NCI-H187 (cell line): ENCODE measurements at places on chromosomes 16 and 17.

DNA sequence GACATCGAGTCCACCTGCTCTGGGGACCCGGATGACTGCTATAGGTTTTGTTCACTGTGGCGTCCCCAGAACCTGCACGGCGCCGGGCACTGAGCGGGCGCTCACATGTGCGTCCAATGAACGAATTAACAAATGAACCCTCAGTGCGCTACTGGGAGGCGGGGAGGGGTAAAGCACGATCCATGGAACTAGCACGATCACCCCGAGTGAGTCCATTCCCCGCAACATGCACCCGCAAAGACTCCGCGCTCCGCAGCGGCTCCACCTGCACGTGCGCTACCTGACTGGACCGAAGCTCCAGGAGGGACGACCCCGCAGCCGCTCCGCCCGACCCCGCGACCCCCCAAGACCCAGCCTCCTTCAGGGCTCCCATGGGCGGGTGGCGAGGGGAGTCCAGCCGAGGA is 491 bp downstream of the TRAP1 start:
- no peak for DNase-seq

DNA sequence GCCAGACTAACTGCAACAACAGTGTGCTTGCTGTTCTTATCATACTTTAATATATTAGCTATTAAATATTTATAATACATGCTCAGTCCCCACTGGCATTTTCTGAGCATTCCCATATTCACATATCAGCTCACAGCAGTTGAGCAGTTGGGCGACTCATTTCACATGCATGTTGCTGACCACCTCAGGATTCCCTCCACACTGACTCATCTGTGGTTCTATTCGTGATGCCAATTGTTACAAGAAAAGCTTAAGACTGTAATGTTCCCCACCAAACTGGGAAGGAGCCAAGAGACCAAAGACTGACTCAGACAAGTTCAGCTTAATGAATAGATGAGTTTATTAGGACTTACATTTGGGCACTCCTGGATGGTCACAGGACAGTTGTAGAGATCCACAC is 100.3 kb upstream of the KIF2B start:
- no peak for DNase-seq

DNA sequence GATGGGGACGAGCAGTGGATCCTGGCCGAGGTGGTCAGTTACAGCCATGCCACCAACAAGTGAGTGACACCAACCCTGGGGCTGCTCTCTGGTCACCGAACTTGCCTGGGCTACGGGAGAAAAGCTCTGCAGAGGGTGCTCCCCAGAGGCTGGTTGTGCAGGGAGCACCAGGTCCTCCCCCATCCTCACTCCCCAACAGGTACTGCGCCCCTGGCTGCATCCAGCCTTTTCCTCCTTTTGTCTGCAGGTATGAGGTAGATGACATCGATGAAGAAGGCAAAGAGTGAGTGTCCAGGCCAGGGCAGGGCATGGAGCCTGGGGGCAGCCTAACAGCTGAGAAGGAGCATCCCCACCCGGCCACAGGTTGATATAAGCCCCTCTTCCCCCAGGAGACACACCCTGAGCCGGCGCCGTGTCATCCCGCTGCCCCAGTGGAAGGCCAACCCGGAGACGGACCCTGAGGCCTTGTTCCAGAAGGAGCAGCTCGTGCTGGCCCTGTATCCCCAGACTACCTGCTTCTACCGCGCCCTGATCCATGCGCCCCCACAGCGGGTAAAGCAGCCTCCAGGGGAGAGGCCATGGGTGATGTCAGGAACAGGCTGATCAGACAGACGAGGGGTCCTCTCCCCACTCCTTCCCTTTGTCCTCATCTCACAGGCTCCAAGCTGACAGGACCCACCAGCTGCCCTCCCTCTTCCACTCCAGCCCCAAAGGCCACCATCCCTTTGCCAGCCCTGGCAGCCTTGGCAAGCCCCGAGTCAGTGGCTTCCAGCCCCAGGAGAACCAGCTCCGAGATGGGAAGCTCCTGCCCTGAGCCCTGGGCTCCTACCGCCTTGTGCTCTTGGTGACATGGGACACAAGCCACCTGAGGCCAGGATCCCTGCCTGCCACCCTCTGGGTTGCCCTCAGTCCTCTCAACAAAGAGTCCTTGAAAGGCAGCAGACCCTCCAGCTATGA is 6.2 kb downstream of the SULT1A2 start:
- DNase-seq: no peak

DNA sequence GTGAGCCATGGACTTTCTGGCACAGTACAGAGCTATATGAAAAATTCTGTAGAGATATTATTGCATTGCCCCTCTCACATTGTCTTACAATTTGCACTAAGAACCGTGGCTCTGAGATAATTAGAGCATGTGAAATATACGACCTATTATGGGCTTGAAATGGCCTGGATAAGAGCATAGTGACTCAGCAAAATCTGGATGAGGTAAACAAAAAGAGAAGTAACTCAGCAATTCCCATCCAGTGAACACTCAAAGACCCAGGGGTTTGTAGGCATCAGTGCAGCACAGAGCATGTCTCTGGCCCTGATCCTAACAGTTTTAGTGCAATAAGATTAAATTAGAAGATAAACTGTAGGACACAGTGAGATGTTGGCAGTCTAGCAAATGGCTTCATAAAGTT is 317.2 kb upstream of the MYOCD start:
- DNase-seq: no peak

DNA sequence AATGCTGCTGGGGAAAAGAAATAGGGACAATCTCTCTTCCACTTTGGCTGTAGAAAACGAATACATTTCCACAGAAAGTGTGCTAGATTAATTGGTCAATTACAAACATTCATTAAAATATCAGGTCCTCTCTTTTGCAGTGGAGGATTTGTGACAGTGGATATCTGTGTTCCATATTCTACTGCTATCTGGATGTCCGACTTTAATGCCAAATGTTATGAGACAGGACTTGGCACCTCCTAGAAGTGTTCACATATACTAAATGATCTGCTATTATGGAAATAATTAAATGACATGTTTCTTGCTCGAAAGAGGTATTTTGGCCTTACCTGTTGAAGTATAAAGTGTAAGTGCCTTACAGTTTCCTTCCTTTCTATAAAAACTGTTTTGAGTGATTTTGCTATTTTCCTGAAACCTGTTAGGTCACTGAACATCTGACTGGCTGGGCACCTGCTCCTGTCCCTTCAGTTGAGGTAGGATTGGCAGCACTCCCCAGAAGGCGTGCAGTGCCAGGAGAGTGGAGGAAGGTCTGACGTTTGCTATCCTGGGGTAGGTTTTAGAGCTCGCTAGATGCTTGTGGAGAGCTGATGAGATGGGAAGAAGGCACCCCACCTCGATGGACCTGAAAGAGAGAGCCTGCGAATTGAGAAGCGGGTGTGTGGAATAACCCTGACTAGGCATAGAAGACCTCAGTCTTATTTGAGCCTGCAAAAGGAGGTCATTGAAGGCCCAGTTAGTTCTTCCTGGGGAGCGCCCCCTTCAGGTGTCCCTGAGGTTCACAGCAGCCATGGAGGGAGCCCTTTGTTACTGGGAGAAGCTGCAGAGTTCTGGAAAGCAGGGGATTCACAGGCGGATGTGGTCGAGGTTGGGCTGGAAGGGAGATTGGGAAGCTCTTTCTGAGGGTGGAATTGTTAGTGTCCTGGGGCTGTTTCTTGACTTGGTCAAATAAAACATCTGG is 159.4 kb upstream of the ZNF267 start:
- no peak for DNase-seq

DNA sequence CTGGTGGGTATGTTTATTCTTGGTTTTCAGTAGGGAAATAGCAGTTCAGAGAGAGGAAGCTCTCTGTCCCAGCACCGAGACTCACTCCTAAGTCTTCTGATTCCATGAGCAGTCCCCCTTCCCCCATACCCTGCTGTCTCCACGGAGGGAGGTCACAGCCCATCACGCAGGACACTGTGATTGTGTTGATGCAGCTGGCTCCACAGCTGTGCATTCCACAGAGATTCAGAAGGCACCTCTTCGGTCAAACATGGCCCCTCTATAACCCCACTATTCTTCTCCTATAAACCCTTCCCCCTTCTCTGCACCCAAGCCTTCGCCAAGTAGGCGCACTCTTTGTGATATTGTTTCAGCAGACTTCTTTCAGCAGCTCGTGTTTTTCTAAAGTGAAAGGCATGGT is 104.3 kb upstream of the HLF start:
- DNase-seq: no peak

GRCh38 chr16:73062743-73063733 is 15.1 kb upstream of the ZFHX3 start:
- no peak for DNase-seq

- DNase-seq: no peak
Measured at GRCh38 chr17:16937431-16937830, 34.5 kb downstream of the TNFRSF13B start.

- DNase-seq: no peak
Measured at GRCh38 chr17:58605986-58606385, 85.9 kb downstream of the TEX14 start.

- no peak for DNase-seq
Measured at GRCh38 chr17:82383411-82383810, 11.8 kb downstream of the UTS2R start.

DNA sequence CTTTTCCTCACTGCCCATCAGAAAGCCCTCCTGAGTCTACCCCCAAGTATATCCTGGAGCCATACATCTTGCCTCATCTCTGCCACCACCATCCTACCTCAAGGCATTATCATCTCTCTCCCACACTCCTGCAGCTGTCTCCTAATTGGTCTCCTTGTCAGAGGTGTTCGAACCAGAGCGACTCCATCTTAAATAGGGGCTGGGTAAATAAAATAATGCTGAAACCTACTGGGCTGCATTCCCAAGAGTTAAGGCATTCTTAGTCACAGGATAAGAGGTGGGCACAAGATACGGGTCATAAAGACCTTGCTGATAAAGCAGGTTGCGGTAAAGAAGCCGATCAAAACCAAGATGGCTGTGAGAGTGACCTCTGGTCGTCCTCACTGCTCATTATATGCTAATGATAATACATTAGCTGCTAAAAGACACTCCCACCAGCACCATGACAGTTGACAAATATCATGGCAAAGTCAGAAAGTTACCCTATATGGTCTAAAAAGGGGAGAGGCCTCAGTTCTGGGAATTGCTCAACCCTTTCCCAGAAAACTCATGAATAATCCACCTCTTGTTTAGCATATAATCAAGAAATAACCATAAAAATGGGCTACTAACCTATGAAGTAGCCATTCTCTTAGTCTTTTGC is 97.0 kb upstream of the C16orf82 start:
- DNase-seq: no peak

DNA sequence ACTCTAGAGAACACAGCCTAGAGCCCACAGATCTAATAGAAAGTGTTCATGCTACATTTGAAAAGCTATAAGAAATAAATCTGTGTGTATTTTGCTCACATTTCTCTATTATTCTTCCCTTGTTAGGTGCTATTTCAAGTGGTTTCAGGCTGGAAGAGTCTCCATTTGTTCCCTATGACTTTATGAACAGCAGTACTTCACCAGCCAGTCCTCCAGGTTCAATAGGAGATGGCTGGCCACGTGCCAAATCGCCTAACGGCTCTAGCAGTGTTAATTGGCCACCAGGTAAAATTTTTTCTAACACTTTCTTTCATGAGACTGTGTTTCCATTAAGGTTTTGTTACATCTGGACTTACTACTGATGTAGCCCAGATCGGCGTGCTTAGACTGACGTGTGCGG is 30.7 kb upstream of the SLC5A11 start:
- DNase-seq: no peak

- no peak for DNase-seq
Measured at GRCh38 chr17:17911001-17911613, 61.1 kb downstream of the TOM1L2 start.

- no peak for DNase-seq
Measured at GRCh38 chr17:44211281-44212265, 7.9 kb downstream of the UBTF start.

DNA sequence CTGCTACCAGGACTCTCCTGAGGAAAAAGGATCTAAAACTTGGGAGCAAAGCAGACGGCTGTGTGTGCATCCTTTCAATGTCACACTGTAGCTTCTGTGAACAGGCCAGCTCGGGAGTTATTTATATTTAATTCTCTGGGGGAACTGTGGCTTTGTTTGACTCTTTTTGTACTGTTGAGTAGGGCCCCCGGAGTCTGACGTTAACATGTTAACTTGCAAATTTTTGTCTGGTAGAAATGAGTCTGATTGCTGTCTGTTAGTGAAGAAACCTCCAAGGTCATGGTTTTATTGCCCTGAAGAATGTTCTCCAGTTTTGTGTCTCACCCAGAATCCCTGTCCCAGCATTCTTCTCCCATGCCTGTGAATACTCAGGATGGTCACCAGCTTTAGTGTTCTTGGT is 14.2 kb upstream of the KCNG4 start:
- DNase-seq: no peak

- no peak for DNase-seq
Measured at GRCh38 chr16:56343661-56344517, 81.5 kb downstream of the AMFR start.

DNA sequence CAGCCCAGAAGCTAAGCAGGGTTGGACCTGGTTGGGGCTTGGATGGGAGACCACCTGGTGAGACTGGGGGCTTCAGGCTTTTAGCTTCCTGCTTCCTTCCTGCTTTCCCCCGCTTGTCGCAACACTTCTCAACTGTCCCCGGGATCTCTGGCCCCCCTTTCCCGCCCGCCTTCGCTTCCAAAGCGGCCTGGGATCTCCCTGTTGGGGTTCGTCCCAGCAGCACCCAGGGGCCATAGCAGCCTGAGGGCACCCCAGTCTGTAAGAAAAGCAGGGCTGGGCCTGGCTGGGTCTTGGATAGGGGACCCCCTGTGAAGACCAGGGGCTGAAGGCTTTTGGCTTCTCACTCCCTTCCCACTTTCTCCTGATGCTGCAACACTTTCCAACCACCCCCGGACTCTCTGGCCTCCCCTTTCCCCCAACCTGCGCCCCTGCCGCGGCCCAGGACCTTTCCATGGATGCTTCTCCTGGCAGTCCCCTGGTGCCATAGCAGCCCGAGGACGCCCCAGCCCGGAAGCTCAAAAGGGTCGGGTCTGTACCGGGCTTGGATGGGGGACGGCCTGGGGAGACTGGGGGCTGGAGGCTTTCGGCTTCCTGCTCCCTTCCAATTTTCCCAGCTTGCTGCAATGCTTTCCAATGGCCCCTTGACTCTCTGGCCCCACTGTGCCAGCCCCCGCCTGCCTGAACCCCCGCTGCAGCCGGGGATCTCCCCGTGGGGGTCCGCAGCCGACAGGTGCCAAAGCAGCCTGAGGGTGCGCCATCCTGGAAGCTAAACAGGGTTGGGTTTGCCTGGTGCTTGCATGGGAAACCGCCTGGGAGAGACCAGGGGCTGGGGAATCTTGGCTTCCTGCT is 2276.2 kb downstream of the TP53TG3F start:
- DNase-seq: no peak

- no peak for DNase-seq
Measured at GRCh38 chr16:17365211-17365541, 105.6 kb downstream of the XYLT1 start.
